ENCODE measurements at places on chromosomes 6 and 20.

DNA sequence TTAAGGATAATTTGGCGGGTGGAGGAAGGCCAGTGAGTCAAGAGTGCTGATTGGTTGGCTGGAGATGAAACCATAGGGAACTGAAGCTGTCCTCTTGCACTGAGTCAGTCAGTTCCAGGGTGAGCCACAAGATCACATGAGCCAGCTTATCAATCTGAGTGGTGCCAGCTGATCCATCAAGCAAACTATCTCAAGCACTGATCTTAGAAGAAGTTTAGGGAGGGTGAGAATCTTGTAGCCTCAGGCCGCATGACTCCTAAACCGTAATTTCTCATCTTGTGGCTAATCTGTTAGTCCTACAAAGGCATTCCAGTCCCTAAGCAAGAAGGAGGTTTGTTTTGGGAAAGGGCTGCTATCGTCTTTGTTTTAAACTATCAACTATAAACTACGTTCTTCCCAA is 954.3 kb downstream of the KIF16B start:
- no peak for DNase-seq

DNA sequence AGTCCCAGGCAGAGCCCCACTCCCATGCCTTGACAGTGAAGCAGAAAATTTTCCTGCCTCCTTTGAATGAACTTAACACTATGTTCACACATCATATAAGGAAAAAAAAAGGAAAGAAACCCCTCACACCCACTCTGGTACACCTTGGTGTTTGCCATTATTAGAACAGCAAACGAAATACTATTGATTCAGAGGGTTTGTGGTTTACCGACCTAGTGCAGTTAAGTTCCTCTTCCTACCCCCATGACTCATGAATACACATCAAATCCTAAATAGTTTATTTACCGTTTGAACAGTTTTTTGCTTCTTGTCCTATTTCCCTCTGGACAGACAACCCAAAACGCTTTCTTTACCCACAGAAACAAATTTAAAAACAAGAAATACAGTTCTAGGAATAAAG is 237.7 kb downstream of the FOXA2 start:
- DNase-seq: no peak

DNA sequence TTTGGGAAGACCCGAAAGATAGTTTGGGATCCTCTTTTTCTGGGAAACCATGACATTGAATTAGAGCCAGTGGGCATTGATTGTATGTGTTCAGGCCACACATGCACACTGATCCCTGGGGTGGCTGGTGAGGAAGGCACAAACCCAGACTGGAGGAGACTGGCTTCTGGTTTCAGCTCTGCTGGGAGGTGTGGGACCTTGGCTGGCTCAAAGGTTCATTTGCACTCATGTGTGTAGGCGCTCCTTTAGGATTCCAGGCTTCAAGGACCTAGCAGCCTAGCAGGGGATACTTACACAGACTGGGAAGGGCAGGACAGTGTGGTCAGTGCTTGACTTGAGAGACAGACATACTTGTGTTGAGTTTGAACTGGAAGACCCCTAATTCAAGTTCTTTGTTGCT is 7.2 kb downstream of the RIN2 start:
- DNase-seq: no peak

DNA sequence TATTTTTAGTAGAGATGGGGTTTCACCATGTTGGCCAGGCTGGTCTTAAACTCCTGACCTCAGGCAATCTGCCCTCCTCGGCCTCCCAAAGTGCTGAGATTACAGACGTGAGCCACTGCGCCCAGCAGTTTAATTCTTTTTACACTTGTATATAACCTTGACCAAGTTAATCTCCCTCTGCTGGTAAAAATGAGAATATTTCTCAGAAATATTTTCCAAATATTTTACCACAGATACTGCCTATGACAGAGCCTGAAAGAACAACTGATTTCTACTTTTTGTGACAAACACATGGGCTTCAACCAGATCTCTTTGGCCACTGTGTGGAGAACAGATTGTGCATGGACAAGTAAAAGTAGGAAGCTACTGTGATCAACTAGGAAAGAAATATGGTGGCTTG is 21.2 kb upstream of the NHSL1 start:
- DNase-seq: peak; percentile 20

DNA sequence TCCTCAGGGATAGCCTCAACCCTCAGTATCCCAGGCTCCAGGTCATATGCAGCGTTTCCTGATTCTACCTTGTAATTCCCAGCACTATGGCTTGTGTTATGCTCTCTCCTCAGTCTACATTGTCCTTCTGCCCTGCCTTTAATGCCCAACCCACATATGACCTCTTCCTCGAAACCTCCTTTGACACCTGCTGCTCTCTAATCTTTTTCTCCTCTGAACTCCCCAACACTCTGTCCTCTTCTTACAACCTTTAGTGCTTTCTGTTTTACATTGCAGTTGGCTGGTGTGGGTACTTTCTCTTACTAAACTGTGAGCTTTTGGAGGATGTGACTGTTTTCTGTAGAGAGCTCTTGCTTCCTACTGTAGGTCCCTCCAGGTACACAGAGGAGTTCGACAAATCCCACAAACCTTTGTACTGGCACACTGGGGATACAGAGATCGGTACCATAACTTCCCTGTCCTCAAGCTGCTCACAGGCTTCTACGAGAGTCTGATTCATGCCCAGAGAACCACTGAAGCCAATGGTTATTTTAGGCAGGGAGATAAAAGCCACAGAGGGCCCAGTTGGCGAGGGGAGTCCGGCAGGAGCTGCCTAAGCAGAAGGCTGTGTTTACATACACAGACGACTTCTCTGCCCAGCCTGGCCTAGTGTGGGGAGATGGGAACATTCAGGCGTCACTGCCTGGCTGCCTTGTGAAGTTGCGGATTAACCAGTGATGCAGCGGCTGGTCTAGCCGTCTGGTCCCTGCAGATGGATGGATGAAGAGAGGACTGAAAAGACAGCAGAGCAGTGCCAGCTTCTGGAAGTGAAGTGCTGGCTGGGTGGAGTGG is 8.4 kb upstream of the EPB41L1 start:
- DNase-seq: no peak

GRCh38 chr6:22789315-22789714 is 219.9 kb downstream of the HDGFL1 start:
- no peak for DNase-seq

DNA sequence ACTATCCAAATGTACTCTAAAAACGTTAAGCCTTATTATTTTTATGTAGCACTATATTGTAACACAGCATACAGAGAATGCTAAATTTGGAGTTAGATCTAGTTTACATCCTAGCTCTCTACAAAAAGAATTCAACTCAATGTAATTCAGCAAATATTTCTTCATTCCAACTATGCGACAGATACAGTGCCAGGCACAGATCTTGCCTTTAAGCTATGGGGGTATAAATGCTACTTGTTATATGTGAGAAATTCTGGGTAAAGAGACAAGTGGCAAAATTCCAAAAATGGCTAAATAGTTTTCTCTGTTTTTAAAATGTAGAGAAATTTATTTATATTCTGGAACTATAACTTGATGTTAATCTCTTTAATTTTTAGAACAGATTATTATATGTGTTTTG is 63.2 kb downstream of the SEL1L2 start:
- DNase-seq: no peak

DNA sequence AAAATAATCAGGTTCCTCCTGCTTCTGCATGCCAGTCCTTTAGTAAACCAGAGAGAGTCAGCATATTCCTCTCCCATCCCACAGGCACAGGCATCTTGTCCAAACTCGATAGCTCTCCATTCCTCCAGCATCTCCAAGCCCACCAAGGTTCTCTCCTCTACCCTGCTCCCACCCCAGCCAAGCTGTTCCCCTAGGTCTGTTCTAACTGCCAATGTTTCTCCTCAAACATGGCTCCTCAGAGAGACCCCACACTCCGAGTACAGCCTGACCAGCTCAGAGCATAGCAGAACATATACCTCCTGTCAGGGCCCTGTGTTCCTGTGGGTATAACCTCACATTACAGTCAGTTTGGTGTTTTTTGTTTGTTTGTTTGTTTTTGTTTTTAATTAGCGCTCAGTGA is 177.8 kb downstream of the VEGFA start:
- DNase-seq: no peak

- DNase-seq: no peak
Measured at GRCh38 chr20:43198607-43199006, 8.9 kb upstream of the PTPRT start.

GRCh38 chr6:128415387-128415786 is 105.0 kb downstream of the PTPRK start:
- no peak for DNase-seq

GRCh38 chr6:169832247-169832948 is 81.0 kb downstream of the ERMARD start:
- no peak for DNase-seq

DNA sequence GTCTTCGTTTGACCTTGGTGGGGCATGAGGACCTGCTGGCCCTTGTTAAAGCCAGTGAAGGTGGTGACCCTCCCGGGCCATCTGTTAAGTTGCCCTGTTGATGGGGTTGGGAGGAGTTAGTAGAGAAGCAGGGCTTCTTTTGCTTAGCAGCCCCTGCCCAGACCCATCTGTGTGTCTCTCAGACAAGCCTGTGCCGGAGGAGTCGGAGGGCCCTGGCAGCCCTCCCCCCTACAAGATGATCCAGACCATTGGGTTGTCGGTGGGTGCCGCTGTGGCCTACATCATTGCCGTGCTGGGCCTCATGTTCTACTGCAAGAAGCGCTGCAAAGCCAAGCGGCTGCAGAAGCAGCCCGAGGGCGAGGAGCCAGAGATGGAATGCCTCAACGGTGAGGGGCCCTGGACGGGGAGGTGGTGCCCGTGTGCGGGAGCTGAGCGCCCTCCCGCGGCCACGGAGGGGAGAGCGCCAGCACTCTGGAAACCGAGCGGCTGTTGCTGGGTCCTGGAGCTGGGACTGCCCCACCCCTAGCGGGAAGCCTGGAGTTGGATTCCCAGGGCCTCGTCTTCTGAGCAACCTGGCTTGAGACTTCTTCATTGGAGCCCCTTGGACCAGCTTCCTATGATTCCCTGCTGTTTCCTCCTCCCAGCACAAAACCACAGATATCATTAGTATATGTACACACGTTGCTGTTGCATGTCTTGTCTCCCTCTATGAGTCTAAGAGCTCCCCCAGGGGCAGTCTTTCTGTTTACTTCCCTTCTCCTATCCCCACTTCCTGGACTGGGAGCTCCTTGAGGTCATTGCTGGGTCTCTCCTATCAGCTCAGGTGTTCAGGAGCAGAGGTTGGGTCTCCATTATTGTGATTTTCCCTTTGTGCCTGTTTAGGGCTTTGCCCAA is 27.6 kb upstream of the SRF start:
- peak; percentile 73 for DNase-seq

DNA sequence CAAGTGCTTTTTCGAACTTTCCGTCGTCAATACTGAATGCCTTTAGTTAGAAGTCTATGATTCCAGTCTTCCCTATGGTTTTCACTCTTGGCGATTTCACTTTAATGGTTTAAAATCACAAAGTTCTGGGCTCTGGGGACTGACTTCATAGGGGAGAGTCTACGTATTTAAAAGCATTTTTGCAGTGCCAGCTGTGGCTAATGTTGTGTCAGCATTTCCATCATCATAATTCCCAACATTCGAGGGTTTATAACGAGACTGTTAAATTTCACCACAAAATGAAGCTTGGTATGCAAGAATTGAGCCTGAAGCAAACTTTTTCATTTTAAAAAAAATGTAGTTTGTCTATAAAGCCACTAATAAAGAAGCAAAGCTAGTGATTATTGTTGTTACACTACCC is 242.7 kb downstream of the SOX4 start:
- no peak for DNase-seq

DNA sequence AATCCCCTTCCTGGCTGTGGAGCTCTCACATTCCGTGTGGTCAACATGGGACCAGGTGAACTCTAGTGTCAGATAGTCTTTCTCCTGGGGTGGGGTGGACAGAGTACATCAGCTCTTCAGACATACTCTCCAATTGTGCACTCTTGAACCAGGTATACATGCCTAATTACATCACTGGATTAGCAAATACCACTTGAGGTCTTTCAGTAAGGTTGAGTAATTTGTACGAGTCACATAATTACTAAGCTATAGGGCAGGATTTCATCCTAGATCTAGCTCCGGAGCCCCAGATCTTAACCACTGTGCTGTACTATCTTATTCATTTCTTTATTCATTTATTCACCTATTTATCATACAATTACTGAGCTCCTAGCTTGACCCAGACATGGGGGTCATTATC is 821.3 kb downstream of the TFAP2A start:
- DNase-seq: no peak

GRCh38 chr6:148359228-148359627 is 16.6 kb downstream of the SASH1 start:
- no peak for DNase-seq

DNA sequence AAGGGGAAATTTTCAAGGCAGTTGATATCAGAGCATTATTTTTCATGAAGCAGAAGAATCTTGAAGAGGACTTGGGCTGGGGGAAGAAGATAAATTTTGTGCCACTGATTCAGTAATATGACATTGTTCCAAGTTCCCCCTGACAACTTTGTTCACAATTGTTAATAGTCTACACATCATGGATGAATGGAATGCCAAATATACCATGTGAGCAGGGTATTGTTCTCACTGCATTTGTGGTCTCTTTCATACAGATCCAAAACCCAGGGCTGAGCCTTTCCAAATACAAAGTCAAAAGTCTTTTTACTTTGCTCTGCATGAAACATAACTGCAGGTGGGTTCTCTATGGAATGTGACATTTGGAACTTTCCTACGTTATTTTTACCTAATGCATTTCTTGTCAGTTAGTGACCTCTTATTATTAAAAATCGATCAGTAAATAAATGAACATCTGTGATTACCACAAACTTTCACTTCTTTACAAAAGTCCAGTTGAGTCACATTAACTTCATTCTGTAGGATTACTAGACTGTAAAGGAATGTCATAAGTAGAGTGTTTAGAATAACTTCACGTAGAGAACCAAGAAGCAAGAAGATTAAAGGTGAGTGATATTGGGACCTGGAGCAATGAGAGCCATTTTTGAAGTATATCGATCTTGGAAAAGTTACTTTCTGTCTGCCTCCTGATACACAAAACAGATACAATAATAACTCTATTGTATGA is 100.9 kb downstream of the RCAN2 start:
- DNase-seq: no peak

- no peak for DNase-seq
Measured at GRCh38 chr6:19988555-19988954, 151.4 kb downstream of the ID4 start.

- DNase-seq: no peak
Measured at GRCh38 chr6:36715469-36715868, 17.8 kb downstream of the RAB44 start.

GRCh38 chr20:61436667-61437279 is 184.7 kb downstream of the CDH4 start:
- DNase-seq: no peak

- no peak for DNase-seq
Measured at GRCh38 chr20:51366155-51366886, 176.2 kb downstream of the NFATC2 start.

- DNase-seq: no peak
Measured at GRCh38 chr6:36514554-36515456, 32.5 kb downstream of the STK38 start.

- no peak for DNase-seq
Measured at GRCh38 chr6:128421788-128422187, 98.6 kb downstream of the PTPRK start.

- no peak for DNase-seq
Measured at GRCh38 chr6:139473231-139473701, 98.8 kb upstream of the CITED2 start.
